Left ventricle myocardium superior (tissue), 1 donor: ENCODE measurements at places on chromosomes 4 and X.

DNA sequence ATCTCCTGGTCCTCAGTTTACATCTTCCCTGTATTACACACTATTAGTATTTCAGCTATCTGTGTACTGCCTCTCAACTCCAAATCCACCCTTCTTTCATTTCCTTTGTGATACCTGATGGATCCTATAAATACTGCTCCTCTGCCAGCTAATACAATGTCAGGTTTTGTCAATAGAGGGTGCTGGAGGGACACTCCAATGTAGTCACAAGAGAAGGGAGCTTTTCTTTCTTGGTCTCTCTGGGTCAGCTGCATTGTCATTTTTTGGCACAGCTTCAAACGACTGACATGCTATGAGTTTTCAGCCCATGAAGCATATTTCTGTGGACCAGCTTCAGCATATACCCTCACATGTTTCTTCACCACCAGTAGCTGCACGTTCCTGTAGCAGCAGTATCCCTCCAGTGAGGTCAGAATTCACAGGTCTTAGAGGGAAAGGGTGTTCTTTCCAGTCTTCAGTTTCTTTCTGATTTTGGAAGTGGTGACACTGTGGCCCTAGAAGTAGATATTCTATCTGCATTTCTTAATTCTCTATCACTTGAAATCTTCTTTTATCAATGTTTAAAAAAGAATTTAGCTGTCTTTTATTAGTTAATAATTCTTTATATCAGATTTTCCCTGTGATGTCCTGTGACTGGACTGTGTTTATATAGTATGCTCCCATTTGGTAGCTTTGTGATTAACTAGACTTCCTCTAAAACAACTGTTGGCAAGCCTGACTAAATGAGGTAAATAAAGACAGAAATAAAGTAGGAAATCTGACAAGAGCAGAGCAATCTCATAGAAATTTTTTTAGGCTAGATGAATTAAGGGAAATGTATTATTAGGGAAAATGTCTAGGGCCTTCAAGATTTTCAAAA is 60.6 kb downstream of the GABRA2 start:
- no peak for DNase-seq

- no peak for DNase-seq
Observed at GRCh38 chr4:118289794-118290193, 63.0 kb downstream of the PRSS12 start.

DNA sequence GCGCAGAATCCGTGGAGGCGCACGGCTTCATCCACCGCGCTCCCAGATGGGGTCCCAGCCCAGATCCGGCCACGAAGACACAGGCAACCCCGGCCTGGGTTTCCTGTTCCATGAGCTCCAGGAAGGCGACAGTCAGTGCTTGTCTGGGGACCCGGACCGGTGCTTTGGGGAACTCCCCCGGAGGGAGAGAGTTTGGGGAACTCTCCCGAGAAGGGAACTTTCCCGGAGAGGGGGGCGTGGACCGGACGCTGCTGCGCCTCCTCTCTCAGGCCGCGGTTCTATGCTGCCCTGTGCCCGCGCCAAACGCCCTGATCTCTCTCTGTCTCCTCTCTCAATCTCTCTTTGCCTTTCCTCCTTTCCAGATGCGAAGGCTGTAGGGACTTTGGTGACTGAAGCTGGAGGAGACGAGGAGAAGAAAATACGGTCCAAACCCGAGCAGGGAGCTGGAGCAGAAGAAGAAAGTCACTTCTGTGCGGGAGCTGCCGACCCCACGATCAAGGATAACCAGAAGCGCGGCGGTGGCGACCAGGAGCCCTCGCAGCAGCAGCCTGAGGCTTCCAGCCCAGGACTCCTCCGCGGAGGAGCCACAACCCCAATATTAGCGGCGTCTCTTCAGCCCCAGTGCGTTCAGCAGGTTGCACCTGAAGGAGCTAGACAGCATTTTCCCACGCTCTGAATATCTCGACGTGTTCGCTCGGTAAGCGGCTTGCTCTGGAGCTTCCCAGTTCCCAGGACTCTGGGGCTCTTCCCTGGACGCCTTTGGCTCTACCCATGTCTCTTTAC is 47.6 kb upstream of the NKAP start:
- DNase-seq, result no peak

- no peak for DNase-seq
Observed at GRCh38 chr4:89716893-89717292, 120.1 kb downstream of the SNCA start.

DNA sequence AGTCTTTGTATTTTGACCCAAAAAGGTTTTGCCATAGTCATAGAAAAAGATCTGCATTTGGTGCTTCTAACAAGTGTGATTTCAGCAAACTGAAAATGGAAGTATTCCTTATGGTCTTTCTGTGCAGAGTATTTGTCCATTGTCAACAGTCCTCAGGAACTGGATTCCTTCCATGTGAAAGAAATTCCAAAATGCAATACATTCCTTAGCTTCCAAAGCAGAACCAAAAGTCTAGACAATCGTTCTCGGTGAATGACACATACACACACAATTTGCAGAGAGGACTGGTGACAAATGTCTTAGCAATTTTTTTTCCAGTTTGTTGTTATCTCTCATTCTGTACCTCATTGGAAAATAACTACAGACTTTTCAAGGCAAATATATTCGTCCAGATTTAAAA is 562.2 kb upstream of the SLIT2 start:
- no peak for DNase-seq

- no peak for DNase-seq
Observed at GRCh38 chr4:78951862-78952472, 12.7 kb upstream of the PAQR3 start.

DNA sequence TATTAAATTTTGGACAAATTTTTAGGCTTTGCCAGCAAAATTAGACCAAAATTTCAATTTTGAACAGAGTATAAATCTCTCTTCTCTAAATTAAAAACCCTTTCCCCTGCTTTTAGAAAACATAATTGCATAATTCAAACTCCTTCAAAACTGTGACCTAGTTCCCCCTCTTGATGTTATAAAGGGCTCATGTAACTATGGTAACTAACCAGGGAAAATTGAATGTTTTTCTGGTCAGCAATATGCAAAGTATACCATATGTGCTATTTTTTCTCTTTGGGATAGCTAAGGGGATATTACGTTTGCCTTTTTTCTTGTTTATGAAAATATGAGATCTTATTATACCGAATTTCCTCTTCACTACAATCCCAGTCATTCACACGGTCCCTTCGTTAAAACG is 5.1 kb upstream of the ING2 start:
- DNase-seq, result no peak

GRCh38 chr4:96073461-96073860 is 233.6 kb downstream of the PDHA2 start:
- no peak for DNase-seq

DNA sequence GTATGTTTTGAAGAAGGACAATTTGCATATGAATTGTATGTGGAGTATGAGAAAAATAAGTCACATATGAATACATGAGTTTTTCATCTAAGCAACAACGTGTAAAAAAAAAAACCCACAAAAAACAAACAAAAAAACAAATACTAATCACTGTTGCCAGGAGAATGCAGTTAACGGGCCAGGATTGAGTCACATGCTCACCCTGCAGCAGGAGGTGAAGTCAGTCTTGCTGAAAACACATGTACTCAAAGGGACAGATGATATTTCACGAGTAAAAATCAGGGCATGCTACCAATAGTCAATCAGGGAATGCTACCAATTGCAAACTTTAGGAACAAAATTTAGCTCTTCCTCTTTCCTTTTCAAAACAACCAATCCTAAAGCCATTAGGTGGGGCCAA is 10.4 kb upstream of the DCLK2 start:
- DNase-seq, result no peak

DNA sequence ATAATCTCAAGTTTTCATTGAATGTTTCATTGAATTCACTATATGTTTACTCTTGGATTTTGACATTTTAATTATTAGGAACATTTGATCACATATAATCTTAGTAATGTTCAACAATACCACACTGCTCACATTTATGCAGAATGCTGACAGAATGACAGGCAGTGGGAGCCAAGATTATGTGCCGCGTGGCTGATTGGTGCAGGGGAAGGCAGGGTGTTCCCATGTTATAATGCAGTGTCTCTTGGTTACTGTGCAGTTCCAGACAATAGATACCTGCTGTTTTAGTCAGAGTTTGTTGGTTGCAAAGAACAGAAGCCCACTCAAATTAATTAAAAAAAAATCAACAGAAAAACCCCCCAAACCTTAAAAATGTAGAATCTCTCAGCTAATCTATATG is 33.0 kb downstream of the FHIP1A start:
- DNase-seq, result no peak

DNA sequence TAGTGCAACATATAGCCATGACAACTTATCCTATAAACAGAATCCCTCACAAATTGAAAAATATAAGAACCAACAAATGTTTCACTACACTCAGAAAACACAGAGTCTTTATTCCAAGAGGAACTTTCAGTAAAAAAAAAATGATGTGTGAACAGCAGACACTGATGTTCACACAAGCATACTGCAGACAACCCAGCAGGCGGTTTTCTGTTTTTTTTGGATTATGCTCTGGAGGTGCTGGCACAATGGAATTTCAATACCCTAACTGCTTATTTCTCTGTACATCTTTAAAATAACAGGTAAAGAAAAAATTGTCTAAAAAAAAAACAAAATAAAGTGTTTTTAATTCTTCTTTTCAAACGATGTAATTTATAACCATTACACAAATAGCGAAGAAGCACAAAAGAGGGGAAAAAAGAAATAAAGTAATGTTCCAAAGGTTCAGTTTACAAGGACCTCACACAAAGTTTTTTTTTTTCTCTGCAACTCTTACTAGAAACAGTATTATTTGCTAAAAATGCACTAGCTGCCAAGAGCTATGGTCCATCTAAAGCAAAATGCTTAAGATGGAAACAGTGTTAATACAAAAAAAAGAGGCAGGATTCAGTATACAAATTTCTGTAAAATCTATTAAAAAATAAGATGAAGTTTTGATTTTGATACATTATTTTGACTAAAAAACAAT is 55.3 kb downstream of the ANAPC10 start:
- DNase-seq, result no peak

DNA sequence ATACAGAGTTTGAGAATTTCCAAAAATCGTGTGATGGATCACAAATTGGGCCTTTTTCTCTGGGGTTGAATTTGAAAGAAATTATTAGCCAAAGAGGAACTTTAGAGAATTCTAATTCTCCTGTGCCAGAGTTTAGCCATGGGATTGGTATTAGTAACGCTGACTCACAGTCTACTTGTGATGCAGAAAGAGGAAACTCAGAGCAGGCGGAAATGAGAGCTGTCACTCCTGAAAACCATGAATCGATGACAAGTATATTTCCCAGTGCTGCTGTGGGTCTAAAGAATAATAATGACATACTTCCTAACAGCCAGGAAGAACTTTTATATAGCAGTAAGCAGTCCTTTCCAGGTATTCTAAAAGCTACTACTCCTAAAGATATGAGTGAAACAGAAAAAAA is 64.9 kb downstream of the N4BP2 start:
- no peak for DNase-seq

GRCh38 chr4:82710197-82710929 is 88.2 kb downstream of the SCD5 start:
- no peak for DNase-seq

DNA sequence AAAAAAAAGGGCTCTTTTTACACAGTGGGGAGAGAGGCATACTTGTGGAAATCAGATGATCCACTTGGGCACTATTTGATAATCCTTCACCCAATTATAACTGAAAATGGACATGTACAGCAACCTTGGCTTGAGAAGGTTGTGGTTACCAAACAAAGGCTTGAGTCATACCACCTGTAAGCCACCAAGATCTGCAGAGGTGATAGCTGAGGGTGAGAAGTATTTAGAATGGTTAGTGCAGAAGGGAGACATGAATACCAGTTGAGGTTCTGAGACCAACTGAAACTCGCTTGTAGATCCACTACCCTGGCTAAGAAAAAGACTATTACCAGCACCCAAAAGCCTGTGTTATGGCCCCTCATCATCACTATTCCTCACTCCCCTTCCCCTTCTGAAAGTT is 614.0 kb downstream of the STIM2 start:
- no peak for DNase-seq

DNA sequence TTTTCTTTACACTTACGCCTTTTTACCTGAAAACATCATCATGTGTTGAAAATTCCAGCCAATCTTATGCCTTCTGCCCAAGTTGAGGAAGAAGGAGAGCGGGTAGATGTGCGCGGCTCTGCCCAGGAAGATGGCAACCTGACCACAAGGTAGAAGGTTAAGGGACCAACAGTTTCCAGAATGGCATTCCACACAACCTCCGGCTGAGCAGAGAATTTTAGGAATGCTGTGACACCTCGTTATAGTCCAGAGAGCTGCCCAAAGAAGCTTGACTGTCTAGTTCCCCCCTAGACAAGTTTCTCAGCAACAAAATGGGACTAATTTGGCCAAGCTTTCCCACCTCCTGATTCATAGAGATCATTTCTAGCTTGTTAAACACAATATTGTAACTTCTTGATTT is 75.1 kb downstream of the CHST7 start:
- DNase-seq, result no peak

DNA sequence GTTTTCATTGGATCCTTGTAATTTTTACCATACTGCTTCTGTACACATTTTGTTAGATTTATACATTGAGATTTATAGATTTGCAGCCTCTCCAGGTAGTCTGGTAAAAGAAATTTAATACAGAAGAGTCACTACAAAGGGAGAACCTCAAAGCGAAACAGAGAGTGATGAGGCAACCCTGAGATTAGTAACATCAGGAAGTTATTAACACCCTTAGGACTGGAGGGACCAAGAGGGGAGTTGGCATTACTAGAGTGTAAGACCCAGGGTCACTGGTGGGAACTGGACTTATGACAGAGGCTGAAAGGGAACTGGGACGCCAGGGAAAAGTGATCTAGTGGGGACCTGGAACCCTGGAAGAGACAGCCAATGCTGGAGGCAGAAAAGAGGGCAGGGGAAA is 20.6 kb upstream of the MAML3 start:
- DNase-seq, result no peak

- no peak for DNase-seq
Observed at GRCh38 chrX:63744850-63745394, 40.1 kb downstream of the ARHGEF9 start.

DNA sequence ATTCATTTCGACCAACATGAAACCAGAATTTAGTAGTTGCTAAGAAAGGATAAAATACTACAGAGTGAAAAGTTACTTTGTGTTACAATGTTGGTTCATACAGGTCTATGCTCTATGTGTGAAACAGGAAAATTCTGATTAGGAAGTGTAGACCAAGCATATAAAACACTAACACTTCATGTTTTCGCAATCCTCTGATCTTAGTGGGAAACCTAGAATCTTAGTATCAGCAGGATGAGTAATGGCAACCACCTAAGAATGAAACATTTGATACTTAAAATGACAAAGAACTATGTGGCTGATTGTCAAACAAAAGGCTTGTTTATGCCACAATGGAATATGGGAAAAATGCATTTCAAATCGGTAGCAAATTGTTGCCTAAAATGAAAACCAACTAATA is 116.1 kb downstream of the AMMECR1 start:
- DNase-seq, result no peak
